Stimulated activated CD8-positive, alpha-beta memory T cell treated with anti-CD3 and anti-CD28 coated beads, Interleukin-12 subunit alpha, Interleukin-12 subunit beta, amount 100 ng/mL, for 1 hour (primary cell): ENCODE measurements at places on chromosomes 3 and 15.

DNA sequence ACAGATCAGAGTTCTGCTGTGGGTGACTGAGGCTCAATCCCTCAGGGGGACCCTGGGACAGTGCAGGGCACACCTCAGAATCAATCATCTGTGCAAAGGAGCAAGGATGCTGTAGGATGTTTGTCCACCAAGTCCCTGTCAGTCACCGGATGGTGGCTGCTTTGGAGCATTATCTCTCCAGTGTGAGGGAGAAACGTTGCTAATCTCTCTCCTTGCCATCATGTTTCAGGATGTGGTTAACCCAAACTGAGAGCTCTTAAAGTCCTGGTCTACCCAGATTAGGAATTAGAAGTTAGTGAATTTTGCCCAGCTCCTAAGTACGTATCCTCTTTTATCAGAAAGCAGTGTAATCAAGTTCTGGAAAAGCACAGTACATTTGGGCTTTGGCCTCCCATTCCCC is 26.2 kb upstream of the LRRC3B start:
- DNase-seq: no peak

DNA sequence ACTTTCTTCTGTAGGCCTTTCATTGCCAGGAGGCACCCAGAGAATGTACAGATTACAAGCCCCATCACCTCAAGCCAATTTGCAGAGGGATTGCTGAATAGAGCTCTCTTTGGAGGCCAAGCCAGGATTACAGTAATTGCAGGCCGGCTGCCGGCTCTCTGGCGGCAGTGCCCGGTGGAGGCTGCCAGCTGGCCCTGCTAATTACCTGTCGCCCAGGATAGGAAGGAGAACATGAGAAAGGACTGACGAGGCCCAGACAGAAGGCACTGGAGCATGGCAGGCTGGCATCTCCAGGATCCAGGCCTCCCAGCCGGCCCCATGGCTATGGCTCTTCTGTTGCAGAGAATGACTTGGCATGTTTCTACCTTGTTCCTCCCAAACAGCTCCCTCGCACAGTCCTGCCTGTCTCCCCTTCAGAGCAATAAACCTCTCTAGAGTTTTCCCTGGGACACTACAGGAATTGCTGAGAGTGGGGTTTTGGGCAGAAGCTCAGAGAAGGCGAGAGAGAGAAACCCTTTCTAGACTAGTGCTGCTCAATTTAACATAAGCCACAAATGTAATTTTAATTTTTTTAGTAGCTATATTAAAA is 273.6 kb upstream of the PROK2 start:
- DNase-seq: no peak

GRCh38 chr3:13308380-13308801 is 111.7 kb downstream of the NUP210 start:
- no peak for DNase-seq

DNA sequence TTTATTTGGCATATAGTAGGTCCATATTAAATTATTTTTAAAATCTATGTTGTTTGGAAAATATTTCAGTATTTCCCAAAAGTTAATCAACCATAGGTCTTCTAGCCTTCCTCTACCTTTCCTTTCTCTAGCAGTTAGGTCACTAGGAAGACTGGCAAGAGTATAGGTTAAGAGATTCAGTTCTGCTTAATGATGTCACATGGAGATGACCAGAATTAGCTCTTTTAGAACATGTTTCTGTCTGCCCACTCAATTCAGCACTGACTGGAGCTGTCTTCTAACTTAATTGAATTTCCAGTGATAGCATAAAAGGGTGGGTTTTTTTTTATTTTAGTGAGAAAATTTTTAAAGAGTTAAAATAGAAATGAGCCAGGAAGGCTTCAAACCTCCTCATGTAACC is 23.8 kb upstream of the ZBED2 start:
- no peak for DNase-seq

DNA sequence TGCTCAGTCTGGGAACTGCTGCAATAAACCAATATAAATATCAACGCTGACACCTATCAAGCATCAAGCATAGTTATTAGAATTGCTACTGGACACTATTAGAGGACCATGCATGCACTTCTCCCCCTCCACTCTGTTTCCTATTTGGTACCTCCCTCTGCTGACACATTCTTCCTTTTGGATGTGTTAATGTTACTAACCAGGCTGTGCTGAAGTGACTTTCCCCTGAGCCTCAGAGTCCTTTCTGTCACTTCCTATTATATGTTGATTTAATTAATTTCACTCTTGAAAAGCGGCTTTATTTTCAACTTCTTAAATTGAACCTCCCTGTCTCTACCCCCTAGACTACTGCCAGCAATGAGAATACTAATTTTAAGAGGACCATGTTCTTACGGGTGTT is 379.1 kb downstream of the MCTP2 start:
- DNase-seq: no peak

DNA sequence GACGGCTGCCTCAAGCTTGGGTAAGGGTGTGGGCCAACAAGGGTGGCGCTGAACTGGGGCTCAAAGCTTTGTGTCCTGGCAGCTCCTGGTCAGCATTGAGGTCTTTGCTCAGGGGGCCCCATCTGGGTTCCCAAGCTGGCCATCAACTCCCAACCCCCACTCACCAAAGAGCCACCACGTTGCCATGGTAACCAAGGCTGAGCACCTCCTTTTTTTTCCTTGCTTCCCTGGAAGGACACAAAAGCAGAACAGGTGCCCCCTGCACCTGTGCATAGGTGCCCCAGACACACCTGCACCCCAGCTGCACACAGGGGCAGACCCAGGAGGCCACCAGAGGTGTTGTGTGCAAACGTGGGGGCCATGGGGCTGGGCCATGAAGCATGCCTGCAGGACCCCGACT is 16.5 kb downstream of the UROC1 start:
- DNase-seq: no peak

DNA sequence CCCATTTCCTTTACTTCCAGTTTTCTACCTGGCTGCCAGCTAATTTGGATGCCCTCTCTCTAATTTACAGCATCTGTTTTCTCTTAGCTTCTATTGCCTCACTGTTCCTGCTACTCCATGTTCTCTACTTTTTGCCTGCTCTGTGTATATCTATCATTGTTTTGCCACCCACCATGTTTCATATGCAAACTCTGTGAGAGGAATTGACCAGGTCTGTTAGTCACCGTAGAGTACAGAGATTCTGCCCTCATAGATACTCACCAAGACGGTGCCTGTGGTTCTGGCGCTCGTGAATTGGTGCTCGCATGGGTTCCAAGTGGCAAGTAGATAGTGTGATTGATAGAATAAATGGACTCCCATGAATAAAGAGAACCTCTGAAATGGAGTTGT is 288.8 kb downstream of the CNTN6 start:
- no peak for DNase-seq
